ENCODE measurements at places on chromosomes 6 and 20.

- no peak for DNase-seq
Observed at GRCh38 chr6:34230653-34231371, 5.9 kb upstream of the HMGA1 start.

DNA sequence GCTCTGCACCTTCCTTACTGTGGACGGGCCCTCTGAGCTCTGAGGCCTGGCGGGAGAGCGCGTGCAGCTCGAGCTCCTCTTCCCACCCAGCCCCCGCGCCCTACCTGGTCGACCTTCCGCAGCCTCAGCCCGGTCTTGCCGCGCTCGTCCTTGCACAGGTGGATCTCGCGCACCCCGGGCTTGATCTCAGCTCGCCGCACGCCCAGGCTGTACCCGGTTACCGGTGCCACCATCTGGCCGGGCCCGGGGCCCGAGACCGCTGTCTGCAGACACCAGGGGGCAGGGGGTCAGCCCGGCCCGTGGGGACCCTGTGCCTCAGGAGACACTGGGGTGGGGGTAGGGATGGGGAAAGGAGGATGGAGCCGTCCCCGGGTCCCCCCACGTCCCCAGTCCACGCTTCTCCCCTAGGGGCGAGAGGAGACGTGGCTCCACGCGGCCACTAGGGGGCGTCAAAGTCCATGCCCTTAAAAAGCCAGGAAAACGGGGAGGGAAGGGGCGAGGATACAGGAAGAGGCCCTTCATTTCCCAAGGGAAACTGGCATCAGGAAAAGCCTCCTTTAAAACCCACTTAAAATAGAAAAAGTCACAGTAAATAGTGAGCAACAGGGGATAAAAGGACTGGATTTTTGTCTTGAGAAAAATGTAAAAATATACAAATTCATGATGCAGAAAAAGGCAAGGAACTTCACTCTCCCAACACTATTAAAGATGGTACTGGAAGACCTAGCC, 15.5 kb downstream of the SDCBP2 start:
- DNase-seq, result peak; percentile 51

DNA sequence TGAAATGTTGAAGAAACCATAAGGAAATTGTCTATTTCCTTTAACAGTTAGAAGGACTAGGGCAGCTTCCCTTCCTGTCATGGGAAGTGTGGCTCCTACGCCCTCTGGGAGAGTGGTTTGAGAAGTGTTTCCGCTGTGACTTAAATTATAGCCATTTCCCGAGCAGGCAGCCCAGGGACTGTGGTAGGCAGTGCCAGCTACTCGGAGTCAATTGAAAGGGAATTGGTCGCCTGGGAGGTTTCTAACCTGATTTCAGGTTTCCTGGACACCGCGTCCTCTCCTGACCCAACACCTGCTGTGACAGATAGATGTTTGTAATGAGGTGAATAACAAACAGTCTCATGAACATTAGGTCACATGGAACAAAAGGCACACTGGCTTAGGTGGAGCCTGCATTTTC, 256.1 kb upstream of the PLCB4 start:
- no peak for DNase-seq

DNA sequence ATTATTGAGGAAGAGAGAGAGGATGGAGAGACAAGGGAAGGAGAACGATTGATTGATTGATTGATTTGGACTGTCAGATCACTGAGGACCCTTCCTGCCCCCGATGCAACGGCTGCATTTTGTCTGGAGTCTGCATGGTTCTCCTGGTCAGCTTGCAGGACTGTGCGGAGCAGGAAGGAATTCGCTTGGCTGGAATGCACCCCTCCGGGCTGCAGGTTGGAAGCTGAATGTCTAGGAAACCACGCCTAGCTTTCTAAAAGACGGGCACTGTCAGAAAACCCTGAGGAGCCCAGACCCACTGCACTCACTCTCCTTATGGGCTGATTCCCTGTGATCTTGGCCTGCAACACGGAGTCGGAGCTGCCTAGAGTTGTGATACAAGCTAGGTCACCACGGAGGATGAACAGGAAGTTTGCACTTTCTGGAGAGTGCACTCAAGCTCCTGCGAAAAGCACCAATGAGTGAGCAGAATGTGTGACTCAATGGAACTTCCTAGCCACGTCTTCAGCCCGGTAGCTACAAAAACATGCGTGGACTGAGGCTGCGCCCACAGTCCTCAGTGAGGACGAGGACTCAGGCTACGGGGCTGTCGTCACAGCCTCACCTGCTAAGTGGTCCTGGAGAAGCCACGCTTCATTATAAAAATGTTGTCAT, 14.4 kb downstream of the DACT2 start:
- DNase-seq, result no peak

- no peak for DNase-seq
Observed at GRCh38 chr6:66900133-66901083, 1193.4 kb upstream of the EYS start.
